GM13977 (cell line): ENCODE measurements at places on chromosomes 11 and 22.
A peak's percentile ranks its signal among the peaks of the same experiment; 100 is the strongest.

DNA sequence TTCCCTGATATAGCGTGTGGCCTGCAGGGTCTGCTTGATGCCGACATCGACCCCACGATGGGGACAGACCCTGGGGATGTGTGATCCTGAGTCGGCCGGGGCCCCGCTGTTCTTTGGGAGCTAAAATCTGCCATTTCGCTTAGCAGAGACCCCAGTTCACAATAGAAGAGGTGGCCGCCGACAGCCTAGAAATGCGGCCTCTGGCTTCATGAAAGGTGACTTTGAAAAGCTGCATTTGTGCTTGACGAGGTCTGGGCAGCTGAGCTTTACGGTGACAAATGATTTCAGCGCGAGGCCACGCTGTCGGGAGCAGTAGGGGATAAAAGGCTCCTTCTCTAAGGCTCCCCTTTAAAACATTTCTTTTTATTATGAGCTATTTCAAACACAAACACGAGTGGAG, 71.7 kb downstream of the RPS6KA4 start:
- no peak for DNase-seq

DNA sequence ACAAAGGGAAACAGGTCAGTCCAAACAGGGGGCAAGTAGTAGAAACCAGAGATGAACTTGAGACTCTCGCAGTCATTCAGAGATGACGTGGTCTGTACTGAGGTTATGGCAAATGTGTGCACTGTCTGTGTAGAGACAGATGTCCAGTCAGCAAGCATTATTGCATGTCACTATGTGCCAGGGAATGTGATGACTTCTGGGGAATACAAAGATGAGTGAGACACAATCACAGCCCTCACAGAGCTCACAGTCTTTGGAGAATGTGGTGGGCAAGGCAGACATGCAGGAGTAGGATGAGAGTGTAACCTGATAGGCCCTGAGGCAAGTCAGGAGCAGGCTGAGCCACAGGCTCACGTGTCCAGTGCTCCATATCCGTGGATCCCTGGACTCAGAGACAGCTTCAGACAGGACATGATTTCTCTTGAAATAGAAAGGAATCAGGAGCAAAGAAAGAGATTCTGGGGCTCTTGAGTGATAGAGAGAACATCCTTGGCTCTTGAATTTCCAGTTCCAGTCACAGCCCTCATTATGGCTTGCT, 550.7 kb downstream of the ETS1 start:
- no peak for DNase-seq

DNA sequence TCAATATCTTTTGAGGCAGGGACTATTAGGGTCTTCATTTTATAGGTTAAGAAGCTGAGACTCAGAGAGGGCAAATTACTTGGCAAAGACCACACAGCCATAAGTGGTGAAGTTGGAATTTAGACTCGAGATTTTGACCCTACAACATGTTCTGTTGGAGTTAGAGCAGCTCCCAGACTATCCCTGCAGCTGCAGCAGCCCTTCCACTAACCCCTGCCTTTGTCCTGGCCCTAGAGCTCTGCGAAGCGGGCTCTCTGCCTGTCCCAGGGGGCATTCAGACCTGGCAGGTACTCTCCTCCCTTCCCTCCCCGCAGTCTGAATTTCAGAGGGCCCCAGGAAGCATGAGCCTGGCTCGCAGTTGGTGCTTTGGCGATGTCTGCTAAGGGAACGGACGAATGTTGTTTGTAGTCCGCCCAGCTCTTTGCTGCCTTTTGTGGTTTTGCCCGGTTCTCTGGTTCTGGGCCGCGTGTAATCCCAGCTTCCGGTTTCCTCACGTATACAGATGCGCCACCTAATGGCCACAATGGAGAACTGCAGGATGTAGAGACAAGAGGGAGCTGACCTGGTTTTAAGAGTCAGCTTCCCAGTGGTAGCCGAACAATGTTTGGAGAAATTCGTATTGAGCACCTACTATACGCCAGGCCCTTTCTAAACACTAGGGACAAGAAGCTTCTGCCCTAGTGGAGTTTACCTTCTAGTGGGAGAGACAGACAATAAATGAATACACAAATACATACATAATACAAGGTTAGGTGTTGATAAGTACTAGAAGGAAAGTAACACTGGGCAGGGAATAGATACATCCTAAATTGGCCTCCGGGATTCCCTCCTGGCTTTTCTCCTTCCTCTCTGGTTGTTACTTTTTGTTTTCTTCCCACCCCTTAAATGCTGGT, 125.2 kb downstream of the ST3GAL4 start:
- DNase-seq = peak; percentile 87

GRCh38 chr11:7449211-7449840, 36.0 kb upstream of the OLFML1 start:
- DNase-seq = no peak

DNA sequence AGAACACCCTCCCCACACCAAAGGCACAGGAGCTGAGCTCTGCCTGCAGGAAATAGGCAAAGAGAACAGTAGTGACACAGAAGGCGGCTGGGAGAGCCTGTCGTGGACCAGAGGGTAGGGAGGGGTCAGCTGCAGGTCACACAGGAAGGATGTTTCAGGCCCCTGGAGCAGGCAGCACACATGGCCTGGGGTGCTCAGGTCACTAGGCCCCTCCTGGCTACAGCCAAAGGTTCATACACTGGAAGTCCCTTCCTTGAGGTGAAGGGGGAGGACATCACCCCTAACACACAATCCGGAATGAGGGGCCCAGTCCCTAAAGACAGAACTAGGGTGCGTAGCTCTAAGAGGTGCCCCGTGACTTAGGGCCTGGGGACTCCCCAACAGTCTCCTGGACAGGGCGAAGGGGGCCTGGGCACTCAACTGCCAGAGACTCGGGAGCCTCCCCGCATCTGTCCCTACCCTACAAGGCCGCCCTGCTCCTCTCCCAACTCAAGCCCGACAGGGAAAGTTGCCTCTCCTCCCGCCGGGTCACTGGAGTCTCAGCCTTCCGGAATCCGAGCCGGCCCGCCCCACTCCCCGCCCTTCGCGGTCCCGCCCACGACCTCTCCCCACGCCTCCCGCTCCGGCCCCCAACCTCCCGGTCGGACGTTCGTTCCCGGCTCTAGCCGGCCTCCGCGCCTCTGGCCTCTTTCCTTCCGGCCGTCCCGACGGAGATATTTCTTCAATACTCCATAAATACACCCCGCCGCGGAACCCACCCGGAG, at the start of gene CYB5R2:
Gene CYB5R2 (minus strand): TSS at position 541 of the 764 bp plus-strand sequence. CDS start 675 bp downstream, outside the sequence.
- DNase-seq = peak; percentile 53

- DNase-seq = peak; percentile 38
These were observed 137.7 kb downstream of the WT1 start for GRCh38 chr11:32297611-32298011.
